ENCODE measurements at places on chromosomes 7 and 10. TPM values are rescaled to one million over a fixed set of nuclear protein-coding genes. Genes with fewer than 3 reads are reported as not detected.

The MRLN gene
- polyA plus RNA-seq: not detected

The ARHGAP19 gene
- 6.0 TPM for polyA plus RNA-seq

The DDX21 gene
- 30.6 TPM for polyA plus RNA-seq

GRCh38 chr7:66869660-66870450 lies 51.2 kb upstream of the TMEM248 start:
- DNase-seq: no peak

DNA sequence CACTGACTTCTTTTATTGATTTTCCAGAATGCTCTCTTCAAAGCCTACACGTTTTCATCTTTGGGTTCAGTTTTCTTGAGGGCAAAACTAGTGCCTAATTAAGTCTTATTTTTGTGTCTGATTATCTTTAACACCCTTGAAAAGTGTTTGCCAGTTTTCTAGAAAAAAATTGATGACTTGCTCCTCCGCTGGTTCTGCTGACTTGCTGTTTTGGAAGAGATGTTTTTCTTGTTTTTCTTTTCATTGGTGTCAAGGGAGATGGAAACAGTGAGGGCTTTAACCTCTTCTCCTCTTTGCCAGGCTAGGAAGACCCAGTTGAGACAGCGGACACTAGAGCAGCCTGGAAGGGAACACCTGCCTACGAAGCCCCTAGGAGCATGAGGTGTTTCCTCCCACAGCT lies 123.7 kb upstream of the EEPD1 start:
- DNase-seq: no peak

- peak; percentile 25 for DNase-seq
Observed at GRCh38 chr10:88147000-88147798, 283.8 kb downstream of the PTEN start.

GRCh38 chr7:151381098-151381347 lies 28.8 kb downstream of the WDR86 start:
- DNase-seq: no peak

GRCh38 chr7:84697506-84697905 lies 489.4 kb downstream of the SEMA3D start:
- DNase-seq: no peak

DNA sequence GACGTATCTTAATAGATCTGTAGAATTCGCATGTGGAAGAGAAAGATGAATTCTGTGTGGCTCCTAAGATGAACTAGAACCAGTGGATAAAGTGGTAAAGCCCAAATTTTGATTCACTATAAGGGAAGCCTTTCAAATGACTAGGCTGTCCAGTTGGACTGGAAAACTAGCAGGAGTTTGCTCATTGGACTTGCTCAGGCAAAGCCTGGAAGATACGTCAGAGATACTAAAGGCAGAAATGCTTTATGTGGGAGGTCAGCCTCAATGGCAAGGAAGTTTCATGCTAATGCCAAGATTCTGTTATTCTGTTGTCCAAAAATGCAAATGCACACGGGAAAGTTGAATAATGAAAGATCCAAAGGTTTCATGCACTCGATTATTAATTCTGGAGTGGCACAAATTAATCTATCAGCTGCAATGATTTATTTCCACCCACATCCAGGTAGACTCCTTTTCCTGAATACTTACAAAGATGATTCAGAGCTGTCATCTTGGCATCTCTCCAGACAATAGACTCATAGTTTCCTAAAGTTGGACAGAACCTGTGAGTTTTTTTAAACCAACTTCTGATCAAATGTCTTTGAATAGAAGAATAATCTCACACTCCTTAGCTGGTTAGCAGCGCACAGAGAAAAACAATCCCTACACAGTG lies 20.5 kb upstream of the PPP1R3C start:
- DNase-seq: no peak

DNA sequence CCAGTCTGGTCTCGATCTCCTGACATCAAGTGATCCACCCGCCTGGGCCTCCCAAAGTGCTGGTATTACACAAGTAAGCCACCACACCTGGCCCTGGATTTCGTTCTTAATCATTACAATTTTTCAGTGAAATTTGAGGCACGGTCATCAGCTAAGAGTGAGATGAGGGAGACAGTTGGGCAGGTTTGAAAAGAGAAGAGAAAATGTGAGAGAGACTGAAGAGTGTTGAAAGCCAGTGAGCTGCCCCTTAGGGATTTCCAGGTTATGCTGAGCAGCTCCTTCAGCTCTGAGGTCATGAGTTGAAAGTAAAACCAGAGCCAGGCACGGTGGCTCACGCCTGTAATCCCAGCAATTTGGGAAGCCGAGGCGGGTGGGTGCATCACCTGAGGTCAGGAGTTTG lies 5.9 kb upstream of the UPF2 start:
- DNase-seq: no peak

DNA sequence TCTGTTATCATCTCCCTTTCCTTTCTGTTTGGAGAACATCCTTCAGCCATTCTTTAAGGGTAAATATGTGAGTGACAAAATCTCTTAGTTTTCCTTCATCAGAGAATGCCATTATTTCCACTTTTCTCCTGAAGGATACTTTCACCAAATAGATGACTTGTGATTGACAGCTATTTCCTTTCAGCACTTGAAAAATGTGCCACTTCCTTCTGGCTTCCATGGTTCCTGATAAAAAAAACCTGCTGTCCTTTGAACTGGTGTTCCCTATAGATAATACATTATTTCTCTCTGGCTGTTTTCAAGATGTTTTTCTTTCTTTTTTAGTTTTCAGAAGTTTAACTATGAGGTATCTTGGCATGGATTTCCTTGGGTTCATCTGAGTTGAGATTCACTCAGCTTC lies 79.7 kb downstream of the TBXAS1 start:
- DNase-seq: no peak

DNA sequence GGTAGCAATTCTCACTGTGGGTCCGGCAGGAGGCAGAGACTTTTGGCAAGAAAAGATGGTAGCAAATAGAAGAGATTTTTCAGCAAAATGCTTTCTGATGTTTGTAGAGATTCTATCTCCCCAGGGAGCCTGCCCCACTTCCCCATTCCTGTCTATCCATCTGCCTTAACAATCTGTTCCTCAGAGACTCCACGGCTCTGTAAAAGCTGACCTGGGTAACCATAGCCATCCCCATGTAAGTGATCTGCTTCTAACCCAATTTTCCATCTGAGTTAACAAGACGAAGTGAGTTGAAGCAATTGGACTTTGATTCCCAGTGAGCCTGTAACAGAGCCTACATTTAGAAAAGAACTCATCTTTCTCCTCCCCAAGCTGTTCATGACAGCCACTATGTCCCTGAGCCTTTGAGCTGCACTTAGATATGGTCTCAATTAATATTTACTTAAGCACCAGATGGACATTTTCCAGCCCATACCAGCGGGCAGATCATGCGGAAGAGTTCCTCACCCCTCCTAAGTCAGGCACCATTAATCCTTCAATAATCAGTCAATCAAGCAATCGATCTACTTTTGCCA lies 896.1 kb downstream of the CCSER2 start:
- DNase-seq: no peak

GRCh38 chr7:136709876-136710275 lies 158.6 kb upstream of the CHRM2 start:
- DNase-seq: no peak

- DNase-seq: no peak
Observed at GRCh38 chr7:130921391-130922180, 187.6 kb upstream of the KLF14 start.

DNA sequence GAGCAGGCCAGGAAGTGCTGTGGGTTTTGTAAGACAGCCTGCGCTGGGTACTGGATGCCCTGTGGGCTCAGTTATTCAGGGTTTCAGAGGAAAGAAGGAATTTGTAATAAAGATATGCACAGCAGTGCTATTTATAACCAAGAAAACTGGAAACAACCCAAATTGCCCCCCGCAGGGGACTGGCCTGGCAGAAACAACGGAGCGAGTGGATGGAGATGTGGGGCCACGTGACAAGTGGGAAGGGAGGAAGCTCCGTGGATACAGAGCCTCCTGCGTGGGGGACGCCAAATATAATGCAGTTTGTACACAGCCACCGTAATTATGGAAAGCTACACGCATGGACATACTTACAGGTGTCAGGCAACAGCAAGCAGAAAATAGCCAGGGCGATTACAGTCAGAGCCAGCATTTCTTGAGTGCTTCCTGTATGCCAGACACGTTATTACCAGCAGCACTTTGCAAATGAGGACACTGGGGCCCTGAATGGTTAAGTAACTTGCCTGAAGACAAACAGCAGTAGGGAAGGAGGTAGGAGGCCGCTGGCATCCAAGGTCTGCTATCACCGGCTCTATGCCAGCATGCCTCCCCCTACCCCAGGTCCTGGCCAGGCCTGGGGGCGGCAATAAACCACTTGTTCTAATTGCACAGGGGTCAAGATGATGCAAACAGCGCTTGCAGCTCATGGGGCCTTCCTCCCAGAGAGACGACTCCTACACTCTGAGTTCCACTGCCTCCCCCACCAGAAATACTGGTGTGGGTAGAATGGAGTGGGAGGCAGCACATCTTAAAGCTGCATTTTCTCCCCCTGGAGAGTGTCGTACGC lies 8.7 kb upstream of the CAMK2B start:
- no peak for DNase-seq

DNA sequence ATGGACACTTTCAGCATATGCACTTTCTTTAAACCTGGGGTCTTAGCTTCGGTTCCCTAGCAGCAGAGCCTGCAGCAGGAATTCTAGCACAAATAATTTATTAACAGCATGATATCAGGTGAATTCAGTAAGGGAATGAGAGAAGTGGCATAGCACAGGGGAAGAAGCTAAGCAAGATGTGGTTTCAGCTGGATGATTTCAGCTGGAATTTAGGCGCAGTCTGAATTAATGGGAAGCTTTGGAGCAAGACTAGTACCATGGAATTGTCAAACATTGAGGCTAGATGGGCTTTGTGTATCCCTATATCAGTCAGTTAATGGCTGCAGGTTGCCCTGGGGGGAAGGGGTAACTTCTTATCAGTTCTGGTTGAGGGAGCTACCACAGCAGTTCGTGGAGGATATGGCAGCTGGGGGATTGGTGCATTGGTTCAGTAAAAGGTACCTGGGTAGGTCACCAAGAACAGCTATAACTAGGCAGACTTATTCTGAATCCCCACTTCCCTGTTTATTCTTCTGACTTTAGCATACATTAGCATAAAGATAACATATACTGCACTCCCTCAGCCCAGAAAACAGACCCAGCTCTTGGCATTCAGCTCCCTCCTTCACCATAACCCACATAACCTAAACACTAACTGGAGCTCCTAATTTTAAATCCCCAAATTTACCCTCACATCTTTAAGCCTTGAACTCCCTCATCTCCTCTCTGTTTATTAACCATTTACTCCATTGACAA lies 46.8 kb upstream of the NAMPT start:
- no peak for DNase-seq

GRCh38 chr7:124072603-124073309 lies 39.9 kb upstream of the TMEM229A start:
- DNase-seq: no peak

- no peak for DNase-seq
Observed at GRCh38 chr10:130427216-130427722, 291.1 kb downstream of the GLRX3 start.

- no peak for DNase-seq
Observed at GRCh38 chr7:25262586-25262985, 34.3 kb upstream of the NPVF start.

DNA sequence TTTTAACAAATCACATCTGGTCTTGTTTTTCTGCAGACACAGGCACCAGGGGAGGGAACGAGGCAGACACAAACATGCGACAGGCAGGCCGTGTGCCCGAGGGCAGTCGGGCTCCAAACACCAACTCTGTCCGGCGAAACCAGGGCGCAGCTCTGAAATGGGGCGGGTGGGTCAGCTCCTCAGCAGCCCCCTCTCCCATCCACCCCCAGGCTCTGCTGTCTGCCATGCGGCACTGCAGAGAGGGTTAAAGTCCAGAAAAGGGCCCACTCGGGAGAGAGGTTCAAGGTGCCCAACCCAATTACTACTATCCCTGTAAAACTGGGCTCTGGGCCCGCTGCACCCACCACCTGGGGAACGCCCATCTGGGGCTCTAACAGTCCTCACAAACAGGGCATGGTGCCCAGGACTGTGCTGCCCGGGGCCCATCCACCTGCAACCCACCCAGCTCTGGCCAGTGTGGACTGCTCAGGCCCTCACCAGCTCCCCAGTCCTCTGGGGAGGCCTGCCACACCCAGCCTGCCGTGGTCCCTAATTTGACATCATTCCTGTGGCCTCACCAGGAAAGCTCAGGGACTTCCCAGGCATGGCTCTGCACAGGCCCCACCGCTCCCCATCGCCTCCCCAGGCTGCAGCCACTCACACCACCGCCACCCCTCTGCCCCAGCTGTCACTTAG lies 18.7 kb downstream of the YKT6 start:
- no peak for DNase-seq

DNA sequence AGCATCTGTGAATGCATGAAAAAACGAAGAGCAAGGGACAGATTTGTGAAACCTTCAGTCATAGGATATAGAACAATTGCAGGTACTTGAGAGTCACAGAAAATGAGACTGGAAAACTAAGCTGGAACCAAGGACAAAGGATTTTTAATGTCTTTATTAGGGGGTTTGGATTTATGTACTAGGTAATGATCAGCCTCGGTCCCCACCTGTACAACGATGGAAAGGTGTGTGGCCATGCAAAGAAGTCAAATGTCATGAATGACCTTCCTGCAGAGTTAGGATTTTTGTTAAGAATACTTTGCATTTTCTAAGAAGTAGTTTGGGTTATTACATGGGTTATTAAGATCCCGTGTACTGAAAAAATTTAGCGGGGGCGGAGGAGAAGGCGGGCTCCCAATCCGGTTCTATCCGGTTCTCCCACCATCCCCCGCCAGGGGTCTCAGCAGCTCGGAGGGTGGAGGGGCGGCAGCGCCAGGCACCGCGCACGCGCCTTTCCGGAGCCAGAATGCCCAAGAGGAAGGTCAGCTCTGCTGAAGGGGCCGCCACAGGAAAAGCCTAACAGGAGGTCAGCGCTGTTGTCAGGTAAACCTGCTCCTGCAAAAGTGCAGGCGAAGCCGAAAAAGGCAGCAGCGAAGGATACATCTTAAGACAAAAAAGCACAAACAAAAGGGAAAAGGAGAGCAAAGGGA lies 327.5 kb upstream of the PLXDC2 start:
- no peak for DNase-seq

DNA sequence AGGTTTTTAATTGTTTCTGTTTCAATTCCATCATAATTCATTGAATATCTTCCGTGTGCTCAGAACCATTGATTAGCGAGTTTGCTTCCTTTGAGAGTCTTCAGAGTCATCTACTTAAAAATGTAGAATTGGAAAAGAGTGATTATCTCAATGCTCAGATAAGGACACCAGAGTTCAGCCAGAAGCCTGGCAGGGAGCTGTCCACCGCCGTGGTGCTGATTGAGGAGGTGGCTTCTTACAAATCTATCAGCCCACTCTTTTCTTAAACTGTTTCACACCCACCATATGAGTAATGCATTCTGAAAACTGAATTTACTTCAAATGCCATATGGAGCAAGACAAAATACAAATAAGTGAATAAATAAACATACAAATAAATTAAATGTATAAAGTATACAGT lies 79.3 kb downstream of the INSYN2A start:
- no peak for DNase-seq

DNA sequence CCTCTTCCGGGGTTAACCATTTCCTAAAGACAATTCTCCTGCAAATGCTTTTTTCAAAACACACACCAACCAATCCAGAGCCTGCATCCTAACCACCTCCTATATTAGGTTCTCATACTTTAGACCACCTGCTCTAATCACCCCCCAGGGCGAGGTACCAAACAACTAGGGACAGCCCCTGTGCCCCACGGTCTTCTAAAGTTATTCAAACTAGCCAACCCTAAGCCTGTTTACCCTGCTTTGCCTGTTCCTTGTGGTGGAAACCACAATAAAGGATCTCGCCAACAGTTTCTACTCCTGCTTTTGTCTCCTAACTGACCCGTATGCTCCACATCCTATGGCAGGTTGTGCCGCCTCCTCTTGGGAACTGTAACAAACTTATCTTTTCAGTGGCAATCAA lies 21.1 kb downstream of the SP4 start:
- DNase-seq: no peak
